ENCODE measurements at places on chromosomes 11 and 22. TPM values are rescaled to one million over a fixed set of nuclear protein-coding genes. Genes with fewer than 3 reads are reported as not detected.

FOLR1 gene
- not detected for total RNA-seq

KCNK7 gene
- 2.3 TPM for total RNA-seq

PRR5 gene
- total RNA-seq = 58.7 TPM

OR8A1 gene
- not detected for total RNA-seq

LMO2 gene
- total RNA-seq = 0.85 TPM

PRAME gene
- total RNA-seq = 1.7 TPM

GNG3 gene
- not detected for total RNA-seq

DNA sequence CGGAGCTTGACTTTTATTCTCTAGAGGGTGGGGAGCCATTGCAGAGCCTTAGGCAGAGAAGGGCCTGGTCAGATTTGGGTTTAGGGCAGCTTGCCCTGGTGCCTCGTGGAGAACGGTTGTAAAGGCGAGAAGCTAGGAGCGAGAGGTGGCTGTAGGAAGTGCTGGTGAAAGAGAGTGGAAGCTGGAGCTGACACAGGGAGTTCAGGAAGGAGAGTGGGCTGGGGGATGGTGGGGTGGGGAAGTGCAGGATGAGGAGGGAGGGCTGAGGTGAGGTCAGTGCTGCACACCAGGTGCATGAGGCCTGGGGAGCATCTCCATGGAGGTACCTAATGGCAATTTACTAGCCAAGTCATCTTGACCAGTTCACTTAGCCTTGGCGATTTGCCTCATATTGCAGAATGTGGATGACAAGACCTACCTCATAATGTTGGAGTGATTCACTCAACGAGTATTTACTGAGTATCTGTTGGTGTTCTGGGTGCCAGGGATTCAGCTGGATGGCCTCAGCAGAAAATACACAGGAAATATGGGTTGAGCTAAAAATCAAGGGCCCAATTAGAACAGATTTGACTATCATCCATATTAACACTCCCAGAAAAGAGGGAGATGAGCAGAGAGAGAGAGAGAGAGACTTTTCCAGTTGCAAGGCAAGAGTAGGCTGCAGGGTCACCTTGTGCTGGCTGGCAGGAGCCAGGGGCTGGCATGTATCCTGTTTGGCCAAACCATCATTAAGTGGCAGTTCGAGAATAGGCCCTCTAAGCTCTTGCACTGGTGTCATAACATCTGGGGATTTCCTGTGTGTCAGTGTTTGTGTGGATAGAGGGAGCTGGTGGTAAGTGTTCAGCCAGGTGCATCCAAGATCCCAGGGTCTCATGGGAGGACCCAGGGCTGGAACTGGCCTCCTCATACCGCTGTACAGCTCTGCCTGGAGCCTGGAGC is 44.4 kb upstream of the CLDN5 start:
- no peak overlapping the region for H3K4me3 ChIP-seq
- H3K27ac ChIP-seq = no peak overlapping the region
- no peaks in the 10 kb centered on the region for H3K36me3 ChIP-seq
- DNase-seq = no peak
- peaks cover 15% of the 10 kb centered on the region for H3K27me3 ChIP-seq

DNA sequence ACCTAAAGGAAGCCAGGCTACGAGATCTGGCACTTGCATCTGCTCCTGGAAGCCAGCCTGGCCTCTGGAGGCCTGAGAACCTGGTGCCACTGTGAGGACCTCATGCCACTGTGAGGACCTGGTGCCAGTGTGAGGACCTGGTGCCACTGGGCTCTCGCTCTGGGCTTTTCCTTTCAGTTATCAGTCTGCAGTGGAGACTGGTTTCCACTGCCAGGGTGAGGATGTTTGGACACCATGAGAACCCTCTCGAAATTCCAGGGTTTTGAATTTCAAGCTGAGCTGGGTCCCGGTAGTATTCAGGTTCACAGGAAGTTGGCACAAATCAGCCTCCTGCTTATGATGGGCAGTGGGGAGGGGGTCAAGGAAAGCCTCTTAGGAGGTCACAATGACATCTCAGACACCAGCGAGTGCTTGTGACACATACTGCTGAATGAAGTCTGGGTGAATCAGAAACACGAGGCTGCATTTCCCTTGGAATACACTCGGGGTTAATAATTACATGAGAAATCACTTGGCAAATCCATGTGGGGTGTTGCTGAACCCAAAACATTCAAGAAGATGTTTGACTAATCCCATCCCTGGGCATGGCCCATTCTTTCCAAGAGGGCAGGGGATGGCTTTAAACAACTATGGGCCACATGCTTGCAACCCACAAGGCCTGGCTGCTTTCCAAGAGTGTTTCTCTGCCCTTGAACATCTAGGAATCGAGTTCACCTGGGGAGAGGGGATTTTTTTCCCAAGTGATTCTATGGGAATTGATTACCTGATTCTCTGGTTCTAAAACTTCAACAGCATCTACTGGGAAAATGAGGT is 60.2 kb downstream of the LINC01488 start:
- DNase-seq = no peak
- no peaks in the 10 kb centered on the region for H3K36me3 ChIP-seq
- H3K4me1 ChIP-seq = peaks cover 1% of the 10 kb centered on the region
- H3K27me3 ChIP-seq = peaks cover 67% of the 10 kb centered on the region
- no peak overlapping the region for H3K27ac ChIP-seq

DNA sequence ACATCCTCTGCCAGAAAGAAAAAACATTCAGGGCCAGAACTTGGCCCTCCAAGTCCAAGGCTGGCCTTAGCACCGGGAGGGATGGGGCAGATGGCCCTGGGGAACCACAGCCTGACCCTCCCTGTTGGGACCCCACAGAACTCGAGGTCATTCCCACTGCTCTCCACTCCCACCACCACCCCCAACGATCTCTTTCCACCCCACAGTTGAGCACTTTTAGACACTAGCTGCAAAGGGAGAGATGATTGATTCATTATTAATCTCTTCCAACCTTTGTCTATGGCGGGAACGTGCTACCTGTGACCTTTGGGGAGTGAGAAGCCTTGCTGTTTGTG is 869.7 kb downstream of the BRD1 start:
- no peak for DNase-seq
- H3K4me3 ChIP-seq = no peak overlapping the region
- no peaks in the 10 kb centered on the region for H3K27me3 ChIP-seq
- no peaks in the 10 kb centered on the region for H3K4me1 ChIP-seq
- H3K27ac ChIP-seq = no peak overlapping the region
- H3K36me3 ChIP-seq = no peaks in the 10 kb centered on the region

- H3K36me3 ChIP-seq = peaks cover 43% of the 10 kb centered on the region
- H3K4me3 ChIP-seq = no peak overlapping the region
- no peaks in the 10 kb centered on the region for H3K4me1 ChIP-seq
- no peak for DNase-seq
Observed at GRCh38 chr11:66497206-66497605, 13.2 kb upstream of the BBS1 start.

GRCh38 chr11:65410936-65411680 is 11.5 kb upstream of the NEAT1 start:
- H3K4me3 ChIP-seq = no peak overlapping the region
- H3K27me3 ChIP-seq = no peaks in the 10 kb centered on the region
- H3K36me3 ChIP-seq = peaks cover 47% of the 10 kb centered on the region
- DNase-seq = no peak

DNA sequence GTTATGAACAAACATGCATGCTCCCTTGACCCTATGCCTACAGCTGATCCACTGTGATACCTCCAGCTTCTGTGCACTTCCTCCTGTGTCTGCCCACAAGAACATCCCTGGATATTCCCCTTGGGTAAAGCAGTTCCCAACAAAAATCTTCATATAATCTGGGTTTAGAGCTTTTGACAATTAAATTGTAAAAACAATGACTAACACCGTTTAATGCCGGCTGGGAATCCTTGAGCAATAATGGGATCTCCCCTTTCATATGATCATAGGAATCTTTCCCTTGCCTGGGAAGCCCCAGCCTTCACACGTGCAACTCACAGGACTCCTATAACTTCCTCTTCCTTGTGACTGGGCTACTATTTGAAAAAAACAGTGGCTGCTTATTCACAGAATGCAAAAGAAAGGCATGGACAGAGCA is 6.3 kb upstream of the ZC3H12C start:
- no peaks in the 10 kb centered on the region for H3K36me3 ChIP-seq
- peak; percentile 7 for DNase-seq
- no peak overlapping the region for H3K4me3 ChIP-seq

DNA sequence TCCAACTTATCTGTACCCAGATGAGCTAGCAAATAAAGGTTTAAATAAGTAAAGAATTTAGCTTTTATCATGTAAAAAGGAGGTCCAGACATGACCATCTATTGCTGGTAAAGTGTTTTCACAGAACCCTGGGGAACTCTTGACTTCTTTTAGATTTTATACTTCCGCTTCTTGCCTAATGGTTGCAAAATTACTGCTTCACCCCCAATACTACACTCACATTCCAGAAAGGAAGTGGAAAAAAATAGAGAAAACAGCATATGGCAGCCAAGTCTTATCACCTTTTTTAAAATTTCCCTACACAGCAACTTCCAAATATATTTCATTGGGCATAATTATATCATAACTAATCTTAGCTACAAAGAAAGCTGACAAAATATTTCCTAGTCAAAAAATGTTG is 12.1 kb downstream of the BBOX1 start:
- DNase-seq = no peak
- no peak overlapping the region for H3K4me3 ChIP-seq
- H3K36me3 ChIP-seq = no peaks in the 10 kb centered on the region
- H3K27ac ChIP-seq = no peak overlapping the region
- H3K27me3 ChIP-seq = no peaks in the 10 kb centered on the region

GRCh38 chr22:23533771-23534191 is 46.3 kb downstream of the IGLL1 start:
- H3K4me3 ChIP-seq = no peak overlapping the region
- H3K27me3 ChIP-seq = no peaks in the 10 kb centered on the region
- no peak overlapping the region for H3K27ac ChIP-seq
- no peaks in the 10 kb centered on the region for H3K4me1 ChIP-seq
- H3K36me3 ChIP-seq = no peaks in the 10 kb centered on the region

DNA sequence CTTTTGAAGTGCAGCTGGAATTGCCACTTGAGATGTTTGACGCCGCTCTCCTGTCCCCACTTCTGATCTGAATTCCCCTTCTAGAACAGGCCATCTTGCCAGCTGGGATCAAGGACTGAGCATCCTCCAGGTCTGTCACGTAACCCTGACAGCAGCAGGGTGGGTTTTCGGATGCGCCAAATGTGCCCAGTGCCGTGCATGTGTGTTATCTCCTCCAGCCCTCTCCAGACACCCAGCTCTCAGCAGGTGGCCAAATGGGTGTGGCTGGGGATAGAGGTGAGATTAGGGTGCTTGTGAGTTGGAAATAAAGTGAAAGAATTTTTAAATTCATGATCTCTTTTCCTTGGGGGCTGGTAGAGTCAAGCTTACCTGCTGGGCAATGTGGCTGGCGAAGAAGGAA is 3.3 kb downstream of the OSBP2 start:
- H3K27me3 ChIP-seq = peaks cover 6% of the 10 kb centered on the region
- H3K36me3 ChIP-seq = no peaks in the 10 kb centered on the region
- no peaks in the 10 kb centered on the region for H3K4me1 ChIP-seq
- no peak overlapping the region for H3K4me3 ChIP-seq

DNA sequence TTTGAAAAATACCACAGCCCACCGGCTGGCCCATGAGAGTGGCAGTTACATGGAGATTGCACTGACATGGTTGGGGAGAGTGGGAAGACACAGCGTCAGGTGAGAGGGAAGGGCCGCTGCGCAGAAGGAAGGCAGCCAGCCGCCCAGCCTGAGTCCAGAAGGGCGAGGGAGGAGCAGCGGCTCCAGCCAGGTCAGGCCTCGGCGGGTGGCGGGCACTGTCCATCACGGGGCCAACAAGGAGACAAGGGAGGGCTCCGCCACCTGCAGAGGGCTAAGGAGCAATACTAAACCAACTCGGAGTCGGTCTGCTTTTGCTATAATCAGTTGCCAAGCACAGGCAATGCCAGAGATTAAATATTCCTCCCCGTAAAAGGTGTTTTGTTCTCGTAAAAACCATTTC is 384.5 kb downstream of the TBC1D22A start:
- no peaks in the 10 kb centered on the region for H3K27me3 ChIP-seq
- no peak overlapping the region for H3K27ac ChIP-seq
- H3K4me1 ChIP-seq = no peaks in the 10 kb centered on the region
- peaks cover 12% of the 10 kb centered on the region for H3K36me3 ChIP-seq
- H3K4me3 ChIP-seq = no peak overlapping the region
- no peak for DNase-seq

GRCh38 chr22:27318516-27318915 is 483.0 kb downstream of the MN1 start:
- no peak for DNase-seq
- H3K4me1 ChIP-seq = no peaks in the 10 kb centered on the region
- no peak overlapping the region for H3K27ac ChIP-seq
- H3K27me3 ChIP-seq = no peaks in the 10 kb centered on the region
- H3K36me3 ChIP-seq = no peaks in the 10 kb centered on the region

GRCh38 chr11:78762105-78762504 is 187.4 kb upstream of the NARS2 start:
- no peaks in the 10 kb centered on the region for H3K4me1 ChIP-seq
- no peak overlapping the region for H3K4me3 ChIP-seq
- peaks cover 3% of the 10 kb centered on the region for H3K27me3 ChIP-seq

GRCh38 chr11:2586793-2587131 is 113.0 kb downstream of the KCNQ1OT1 start:
- no peak for DNase-seq
- H3K27me3 ChIP-seq = no peaks in the 10 kb centered on the region
- no peak overlapping the region for H3K27ac ChIP-seq
- H3K36me3 ChIP-seq = peaks cover 5% of the 10 kb centered on the region

DNA sequence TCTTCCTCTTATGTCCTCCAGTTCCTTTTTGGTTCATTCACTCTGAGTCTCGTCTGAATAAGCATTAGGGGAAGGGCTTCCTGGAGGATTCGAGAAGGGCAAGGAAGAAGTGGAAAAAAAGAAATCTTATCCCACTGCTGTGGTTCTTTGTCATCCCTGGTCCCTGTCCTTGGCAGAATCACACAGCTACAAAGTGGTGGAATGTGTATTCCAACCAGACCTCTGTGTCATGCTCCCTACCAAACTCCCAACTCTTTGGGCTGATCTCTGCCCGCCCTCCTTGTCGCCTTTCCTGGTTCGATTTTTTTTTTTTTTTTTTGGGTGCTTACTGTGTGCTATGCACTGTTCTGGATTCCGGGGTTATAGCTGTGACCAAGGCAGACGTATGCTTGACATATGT is 61.0 kb downstream of the TEAD1 start:
- no peaks in the 10 kb centered on the region for H3K27me3 ChIP-seq
- no peak overlapping the region for H3K27ac ChIP-seq
- DNase-seq = no peak
- H3K4me3 ChIP-seq = no peak overlapping the region
- H3K4me1 ChIP-seq = no peaks in the 10 kb centered on the region

GRCh38 chr11:66692446-66692845 is 14.8 kb upstream of the RBM4B start:
- no peaks in the 10 kb centered on the region for H3K4me1 ChIP-seq
- no peak overlapping the region for H3K27ac ChIP-seq
- H3K4me3 ChIP-seq = no peak overlapping the region
- no peaks in the 10 kb centered on the region for H3K27me3 ChIP-seq
- DNase-seq = no peak

Data from T-cell (primary cell).